Effector memory CD4-positive, alpha-beta T cell (primary cell): ENCODE measurements at places on chromosomes 1 and 21.

DNA sequence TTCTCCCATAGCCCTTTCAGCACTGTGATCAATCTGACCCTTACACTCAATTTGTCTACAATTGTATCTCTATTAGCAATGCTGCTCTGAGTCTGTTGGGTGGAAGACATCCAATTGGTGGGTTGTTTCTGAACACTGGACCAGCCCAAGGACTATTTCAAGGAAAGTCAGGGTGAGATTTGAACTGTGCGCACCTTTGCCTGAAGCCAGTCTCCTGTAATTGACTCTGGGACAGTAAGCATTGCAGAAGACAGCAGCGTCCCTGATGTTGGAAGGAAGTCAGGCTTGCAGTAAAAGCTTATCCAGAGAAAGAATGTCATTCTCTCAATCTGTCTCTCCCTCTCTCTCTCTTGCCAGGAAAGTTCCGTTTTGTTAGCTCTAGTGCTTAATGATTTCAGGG lies 233.9 kb downstream of the KIF26B start:
- DNase-seq, result no peak

DNA sequence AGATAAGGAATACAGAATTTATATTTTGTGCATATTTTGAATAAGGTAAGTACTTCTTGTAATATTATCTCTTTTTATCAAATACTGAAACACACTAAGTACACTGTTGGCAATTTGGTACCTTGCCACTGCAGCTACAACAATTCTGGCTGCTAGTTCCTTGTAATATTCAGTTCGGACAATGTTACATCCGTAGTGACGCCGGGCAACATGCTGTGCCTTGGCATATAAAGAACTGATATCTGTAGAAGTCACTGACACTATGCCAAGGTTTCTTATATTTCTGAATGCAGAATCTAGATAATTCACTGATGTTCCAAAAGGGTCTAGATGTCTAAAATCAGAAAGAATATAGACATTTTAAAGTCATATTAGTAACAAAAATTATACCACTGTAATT lies 17.5 kb downstream of the TRMT1L start:
- DNase-seq, result no peak

- no peak for DNase-seq
Measured at GRCh38 chr1:82073659-82074058, 272.9 kb downstream of the ADGRL2 start.

- DNase-seq, result no peak
Measured at GRCh38 chr1:84300501-84300900, 1.0 kb upstream of the SAMD13 start.

DNA sequence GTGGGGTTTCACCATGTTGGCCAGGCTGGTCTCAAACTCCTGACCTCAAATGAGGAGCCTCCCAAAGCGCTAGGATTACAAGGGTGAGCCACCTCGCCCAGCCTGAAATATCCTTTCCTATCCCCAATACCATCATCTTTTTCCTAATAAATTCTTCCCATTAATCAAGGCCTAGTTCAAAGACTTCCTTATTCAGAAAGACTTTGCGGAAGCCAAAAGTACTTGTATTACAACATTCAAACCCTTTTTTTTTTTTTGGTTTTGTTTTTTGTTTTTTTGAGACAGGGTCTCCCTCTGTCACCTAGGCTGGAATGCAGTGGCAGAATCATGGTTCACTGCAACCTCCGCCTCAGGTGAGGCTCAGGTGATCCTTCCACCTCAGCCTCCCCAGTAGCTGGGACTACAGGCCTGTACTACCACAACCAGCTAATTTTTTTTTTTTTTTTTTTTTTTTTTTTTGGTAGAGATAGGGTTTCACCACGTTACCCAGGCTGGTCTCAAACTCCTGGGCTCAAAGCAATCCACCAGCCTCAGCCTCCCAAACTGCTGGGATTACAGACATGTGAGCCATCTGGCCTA lies 7.6 kb downstream of the SLC19A2 start:
- no peak for DNase-seq

DNA sequence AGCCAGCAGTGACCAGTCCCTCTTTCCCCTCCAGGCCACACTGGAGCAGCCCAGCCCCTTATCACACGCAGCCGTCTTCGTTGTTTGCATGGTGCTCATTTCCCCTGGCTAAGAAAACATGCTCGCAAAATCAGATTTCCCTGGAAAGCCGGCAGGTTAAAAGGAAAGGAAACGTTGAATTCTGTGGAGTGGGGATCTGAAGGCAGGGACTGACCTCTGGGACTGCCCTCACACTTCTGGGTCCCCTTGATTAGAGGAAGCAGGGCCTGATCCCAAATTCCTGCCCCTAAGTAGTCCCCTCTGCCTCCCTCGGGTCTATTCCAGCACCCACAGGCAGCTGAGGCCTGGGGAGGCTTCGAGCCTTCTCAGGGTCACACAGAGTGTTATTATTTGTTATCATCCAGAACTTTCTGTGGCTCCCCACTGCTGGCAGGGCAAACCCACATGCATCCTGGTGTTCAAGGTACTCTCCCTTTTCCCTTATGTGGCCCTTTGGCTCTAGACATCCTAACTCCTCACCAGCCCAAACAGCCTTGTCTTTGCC lies 125.2 kb upstream of the ZBTB40 start:
- DNase-seq, result no peak
